Liver (tissue), 10 donors: ENCODE measurements at places on chromosomes 4 and X. TPM values are rescaled to one million over a fixed set of nuclear protein-coding genes. Genes with fewer than 3 reads are reported as not detected.

The CLTRN gene
- 1.5 TPM for total RNA-seq

The ADAMTS3 gene
- 0.25 TPM for total RNA-seq

The SCFD2 gene
- 28.8 TPM for total RNA-seq

The LRAT gene
- 4.4 TPM for total RNA-seq

The SCML1 gene
- 17.9 TPM for total RNA-seq

The DOK7 gene
- 0.84 TPM for total RNA-seq

- peak; percentile 81 for DNase-seq
Measured at GRCh38 chrX:48911412-48912182, at the start of gene SLC35A2. SLC35A2 (minus strand) TSS chrX:48911646; CDS start chrX:48911636, 10 bp downstream.

GRCh38 chr4:110617075-110617640 lies 5.7 kb downstream of the PITX2 start:
- no peak for DNase-seq

DNA sequence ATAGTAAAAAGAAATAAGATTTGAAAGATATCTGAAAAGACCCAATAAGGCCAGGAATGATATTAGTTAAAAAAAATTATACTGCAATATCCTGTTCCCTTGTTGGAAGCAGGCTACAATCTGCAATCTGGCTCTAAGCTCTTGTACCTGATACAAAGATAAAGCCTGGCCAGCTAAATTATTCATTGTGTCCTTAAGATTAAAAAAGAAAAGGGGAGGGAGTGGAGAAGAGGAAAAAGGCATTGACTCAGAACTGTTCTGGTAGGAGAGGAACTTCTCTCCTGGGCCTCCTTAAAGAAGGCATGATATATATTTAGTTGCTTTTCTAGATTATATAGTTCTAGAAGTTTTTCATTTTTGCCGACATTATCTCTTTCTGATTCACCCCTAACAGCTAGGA lies 46.7 kb downstream of the IRF2 start:
- DNase-seq = no peak

DNA sequence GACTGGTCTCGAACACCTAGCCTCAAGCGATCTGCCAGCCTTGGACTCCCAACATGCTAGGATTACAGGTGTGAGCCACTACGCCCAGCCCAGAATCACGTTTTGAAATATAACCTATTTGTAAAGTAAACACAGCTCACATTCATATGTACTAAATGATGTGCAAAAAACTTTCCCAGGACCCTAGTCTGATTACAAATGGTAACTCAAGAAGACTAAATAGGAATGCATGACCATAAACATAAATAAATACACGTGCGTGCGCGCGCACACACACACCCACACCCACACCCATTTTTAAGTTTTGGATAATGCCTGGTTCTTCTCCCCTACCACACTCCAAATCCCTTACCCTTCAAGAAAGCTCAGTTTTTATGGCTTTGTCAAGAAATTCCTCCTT lies 163.9 kb downstream of the NR3C2 start:
- DNase-seq = no peak

- DNase-seq = no peak
Measured at GRCh38 chrX:35890699-35891098, 28.8 kb upstream of the CFAP47 start.

GRCh38 chrX:136828830-136829229 lies 48.1 kb upstream of the ARHGEF6 start:
- DNase-seq = no peak

GRCh38 chrX:151538190-151539122 lies 25.0 kb upstream of the PASD1 start:
- DNase-seq = no peak

GRCh38 chr4:110624398-110624780 lies 1.5 kb upstream of the PITX2 start:
- no peak for DNase-seq
